T1000 (cell line): ENCODE measurements at places on chromosomes 7 and 10.

DNA sequence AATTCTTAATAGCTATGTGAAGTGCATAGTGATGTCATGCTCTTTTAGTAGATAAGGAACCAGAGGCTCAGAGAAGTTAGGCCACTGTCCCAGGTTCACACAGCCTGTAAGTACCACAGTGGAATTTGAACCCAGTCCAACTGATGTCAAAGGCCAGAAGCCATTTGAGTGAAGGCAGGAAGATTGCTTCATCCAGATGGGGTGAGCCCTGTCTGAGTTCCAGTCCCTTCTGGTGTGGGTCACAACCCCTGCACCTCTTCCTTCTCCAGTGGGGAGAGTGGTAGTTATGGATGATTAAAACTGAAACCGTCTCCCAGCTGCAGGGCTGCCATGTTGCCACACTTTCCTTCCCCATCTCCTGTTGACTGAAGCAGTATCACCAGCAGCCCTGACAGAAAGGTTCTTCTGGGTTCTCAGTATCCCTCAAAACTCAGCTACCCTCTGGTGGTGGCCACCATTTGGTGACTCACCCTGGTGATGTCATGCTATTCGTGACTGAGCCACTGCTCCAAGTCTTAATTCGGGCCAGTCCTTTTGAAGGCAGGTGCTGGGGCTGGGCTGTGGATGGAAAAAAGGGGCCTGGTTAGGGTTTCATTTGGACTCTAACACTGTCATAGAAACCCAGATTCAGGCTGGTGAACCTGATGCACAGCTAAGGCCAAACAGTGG, 1.5 kb upstream of the C10orf95 start:
- DNase-seq, result no peak

DNA sequence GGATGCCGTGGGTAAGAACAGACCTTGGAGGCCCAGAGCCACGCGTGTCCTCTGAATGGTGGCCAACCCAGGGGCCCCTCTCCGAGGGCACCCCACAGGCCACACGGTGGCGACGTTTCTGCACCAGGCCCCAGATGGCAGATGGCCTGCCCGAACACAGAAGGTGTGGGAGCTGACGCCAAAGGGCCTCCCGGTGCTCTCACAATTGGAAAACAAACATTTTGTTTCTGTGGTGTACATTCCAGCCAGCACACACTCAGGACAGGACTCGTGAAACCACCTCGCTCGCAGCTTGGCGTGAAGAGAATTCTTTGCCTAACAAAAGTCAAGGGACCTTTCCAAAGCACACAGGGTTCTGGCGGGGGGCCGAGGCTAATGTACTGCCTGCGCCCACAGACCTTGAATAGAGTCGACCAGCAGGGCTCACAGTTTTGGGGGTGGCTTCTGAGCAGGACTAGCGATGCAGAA, 112.1 kb downstream of the FAM53B start:
- no peak for DNase-seq

GRCh38 chr7:935164-935873, 19.2 kb downstream of the ADAP1 start:
- DNase-seq, result no peak

DNA sequence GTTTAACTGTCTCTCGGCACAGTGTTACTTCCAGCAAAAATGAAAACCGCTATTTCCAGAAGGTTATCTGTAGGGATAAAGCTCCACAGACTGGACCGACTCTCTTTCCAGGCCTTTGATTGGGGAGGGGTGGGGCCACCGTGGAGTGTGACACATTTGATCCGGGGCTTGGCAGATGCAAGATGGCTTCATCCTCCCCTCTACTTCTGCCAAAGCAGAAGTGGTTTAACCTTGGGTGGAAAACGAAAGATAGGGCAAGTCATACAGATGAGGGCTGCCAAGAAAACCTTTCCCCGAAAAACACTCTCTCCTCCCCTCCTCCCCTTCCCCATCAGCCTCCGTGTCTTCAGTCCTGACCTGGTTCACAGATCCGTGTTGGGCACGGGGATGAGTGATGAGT, 139.7 kb upstream of the SH2B2 start:
- no peak for DNase-seq

DNA sequence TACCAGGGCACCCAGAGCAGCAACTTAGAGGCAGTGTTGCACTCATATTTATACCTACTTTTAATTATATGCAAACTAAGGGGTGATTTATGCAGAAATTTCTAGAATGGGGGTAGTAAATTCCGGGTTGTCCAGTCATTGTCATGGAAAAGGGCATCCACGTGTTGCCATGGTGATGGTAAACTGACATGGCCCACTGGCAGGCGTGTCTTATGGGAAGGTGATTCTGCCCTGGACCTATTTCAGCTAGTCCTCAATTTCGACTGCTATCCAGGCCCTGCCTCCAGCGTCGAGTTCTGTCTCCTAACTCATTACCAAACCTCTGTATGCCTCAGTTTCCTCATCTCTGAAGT, 12.8 kb downstream of the SNX8 start:
- DNase-seq, result no peak

GRCh38 chr10:31952066-31952465, 23.4 kb upstream of the ARHGAP12 start:
- DNase-seq, result no peak

DNA sequence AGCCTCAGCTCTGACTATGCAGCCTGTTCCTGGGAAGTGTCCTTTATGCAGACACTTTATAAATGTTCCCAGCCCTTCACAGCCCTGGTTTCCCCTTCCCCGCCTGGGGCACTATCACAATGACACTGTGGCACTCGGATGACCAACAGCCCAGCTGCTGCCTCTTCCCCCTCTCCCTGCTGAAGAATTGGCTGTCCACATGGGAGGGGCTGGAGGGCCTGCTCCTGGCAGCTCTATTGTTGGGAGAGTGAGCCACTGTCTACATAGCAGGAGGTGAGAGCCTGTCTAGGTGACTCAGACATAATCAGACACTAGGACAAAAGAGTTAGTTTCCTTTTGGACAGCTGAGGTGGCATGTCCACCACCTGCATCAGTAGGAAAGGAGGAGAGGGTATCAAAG, 437.5 kb downstream of the PLXNA4 start:
- DNase-seq, result no peak
